ENCODE measurements at places on chromosomes 4 and X.
A peak's percentile ranks its signal among the peaks of the same experiment; 100 is the strongest.

DNA sequence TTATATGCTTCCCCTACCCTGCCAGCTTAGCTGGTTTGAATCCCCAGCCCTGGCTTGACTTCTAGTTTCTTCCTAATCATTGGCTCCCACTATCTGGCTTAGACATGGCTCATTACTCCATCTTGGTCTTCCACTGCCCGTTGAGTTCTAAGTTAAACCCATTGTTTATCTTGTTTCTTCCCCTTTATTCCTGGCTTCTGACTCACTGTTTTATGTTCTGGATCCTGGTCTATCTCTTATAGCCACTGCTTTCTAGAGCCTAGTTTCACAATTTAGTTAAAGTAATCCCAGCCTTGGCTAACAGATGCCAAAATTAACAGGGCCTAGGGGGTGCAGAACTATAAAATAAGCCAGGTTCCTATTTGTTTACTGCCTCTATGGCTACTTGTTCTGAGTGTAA is 120.9 kb downstream of the ARHGEF9 start:
- DNase-seq: no peak

GRCh38 chr4:20520901-20521300 is 179.4 kb upstream of the PACRGL start:
- DNase-seq: no peak

- DNase-seq: peak; percentile 23
These were observed 26.3 kb downstream of the RTL5 start for GRCh38 chrX:72105436-72105835.

DNA sequence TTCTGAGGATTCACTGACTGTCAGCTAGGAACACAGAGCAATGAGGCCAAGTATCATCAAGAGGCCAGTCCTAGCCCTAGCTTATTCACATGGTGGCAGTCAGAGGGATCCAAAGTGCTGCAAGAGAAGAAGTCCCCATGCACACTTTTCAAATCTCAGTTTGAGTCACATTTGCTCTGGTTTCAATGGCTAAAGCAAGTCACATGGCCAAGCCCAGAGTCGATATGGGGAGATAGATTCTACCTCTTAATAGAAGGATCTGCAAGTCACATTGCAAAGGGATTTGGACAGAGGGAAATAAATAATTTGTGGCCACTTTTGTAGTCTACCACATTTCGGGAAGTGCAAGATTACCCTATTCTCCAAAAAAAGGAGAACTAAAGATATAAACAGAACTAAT is 3.7 kb upstream of the LCORL start:
- peak; percentile 74 for DNase-seq

DNA sequence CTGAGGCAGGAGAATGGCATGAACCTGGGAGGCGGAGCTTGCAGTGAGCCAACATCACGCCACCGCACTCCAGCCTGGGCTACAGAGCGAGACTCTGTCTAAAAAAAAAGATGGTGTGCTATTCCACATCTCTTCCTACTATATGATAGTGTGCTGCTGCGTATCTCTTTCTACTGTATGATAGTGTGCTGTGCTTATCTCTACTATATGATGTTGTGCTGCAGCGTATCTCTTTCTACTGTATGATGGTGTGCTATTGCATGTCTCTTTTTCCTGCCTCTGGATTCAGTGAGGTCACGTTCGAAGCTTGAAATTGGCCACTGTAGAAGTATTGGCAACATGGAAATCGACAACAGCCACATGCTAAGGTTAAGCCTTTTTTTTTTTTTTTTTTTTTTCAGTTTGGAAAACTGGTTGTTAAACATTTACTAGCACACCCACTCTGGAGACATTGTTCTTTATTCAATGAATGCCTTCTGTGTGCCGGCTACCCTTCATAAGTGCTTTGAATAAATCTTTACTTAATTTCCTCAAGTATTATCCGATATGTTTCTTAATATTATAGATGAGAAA is 31.0 kb downstream of the ARFIP1 start:
- DNase-seq: no peak

- no peak for DNase-seq
These were observed 236.4 kb upstream of the HHIP start for GRCh38 chr4:144409525-144409924.

DNA sequence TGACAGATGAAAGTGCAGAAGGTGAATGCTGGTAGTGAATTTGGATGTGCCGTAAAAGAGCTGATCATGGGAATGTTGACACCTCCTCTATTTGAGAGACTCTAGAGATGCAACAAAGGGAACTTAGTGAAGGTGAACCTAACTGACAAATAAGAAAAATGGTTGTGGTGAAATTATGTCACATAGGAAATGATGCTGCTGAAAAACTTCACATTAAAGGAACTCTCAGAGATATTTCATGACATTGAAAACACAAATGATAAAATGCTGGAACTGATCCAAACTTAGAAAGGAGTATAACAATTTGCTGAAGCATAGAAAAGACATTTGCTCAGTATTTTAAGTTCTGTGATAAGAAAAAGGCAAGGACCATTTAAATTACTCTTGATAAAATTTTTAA is 31.9 kb downstream of the MGAT4D start:
- no peak for DNase-seq

- peak; percentile 35 for DNase-seq
These were observed 53.3 kb downstream of the AR start for GRCh38 chrX:67596839-67597790.

DNA sequence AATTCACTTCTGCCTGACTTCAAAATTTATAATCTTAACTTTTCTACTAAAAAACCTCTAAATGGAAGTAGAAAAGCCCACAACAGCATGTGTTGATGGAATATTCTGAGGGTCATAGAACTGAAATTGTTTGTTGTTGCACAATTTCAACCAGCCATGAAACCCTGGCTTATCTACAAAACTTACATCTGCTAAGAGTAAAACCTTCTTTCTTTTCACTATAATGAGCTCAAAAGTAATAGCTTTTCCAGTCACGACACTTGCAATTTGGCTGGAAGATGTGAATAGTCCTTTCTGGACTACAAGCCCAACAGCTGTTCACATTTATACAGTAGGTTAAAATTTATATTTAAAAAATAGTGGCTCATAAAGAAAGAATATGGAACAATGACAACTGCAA is 250.0 kb downstream of the GPAT3 start:
- DNase-seq: no peak

DNA sequence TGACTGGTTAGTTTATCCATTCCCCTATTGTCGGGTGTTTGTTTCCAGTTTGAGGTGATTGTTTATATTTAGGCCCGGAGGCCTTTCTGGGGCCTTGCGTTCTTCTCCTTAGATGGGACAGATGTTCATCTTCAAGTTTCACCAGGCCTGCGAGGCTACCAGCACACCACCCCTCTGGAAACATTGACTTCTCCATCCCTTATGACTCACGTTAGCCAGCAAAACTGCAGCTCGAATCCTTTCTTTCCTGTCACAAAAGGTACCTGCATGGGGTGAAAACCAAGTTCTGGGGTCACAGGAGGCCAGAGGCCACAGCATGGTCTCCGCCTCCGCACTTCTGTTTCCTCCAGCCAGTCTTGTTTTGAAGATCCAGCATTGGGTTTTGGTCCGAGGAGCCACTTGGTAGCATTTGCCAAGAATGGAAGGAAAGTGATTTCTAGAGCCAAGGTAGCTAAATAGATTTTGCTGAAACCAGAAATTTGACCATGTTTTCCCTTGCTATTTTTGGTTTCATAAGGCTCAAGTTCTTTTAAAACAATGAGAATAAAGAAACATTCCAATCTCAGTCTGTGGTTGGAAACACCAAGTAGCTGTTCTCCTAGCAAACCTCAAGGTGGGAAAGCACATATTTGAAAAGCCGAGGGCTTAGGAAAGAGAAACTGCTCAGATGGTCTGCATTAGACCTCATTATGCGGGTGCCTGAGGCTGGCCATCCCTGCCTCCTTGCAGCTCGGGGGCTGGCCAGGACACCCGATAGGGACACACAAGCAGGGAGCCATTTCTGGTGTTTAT is 5.6 kb downstream of the NYX start:
- no peak for DNase-seq

GRCh38 chr4:139851639-139852038 is 186.0 kb downstream of the MGST2 start:
- no peak for DNase-seq

GRCh38 chr4:182255441-182256190 is 12.4 kb downstream of the TENM3 start:
- DNase-seq: no peak

GRCh38 chrX:39551762-39552161 is 546.0 kb downstream of the BCOR start:
- peak; percentile 2 for DNase-seq

- DNase-seq: no peak
These were observed 151.6 kb downstream of the GRID2 start for GRCh38 chr4:92455329-92455839.

- DNase-seq: no peak
These were observed 5.4 kb downstream of the STBD1 start for GRCh38 chr4:76311896-76312331.

DNA sequence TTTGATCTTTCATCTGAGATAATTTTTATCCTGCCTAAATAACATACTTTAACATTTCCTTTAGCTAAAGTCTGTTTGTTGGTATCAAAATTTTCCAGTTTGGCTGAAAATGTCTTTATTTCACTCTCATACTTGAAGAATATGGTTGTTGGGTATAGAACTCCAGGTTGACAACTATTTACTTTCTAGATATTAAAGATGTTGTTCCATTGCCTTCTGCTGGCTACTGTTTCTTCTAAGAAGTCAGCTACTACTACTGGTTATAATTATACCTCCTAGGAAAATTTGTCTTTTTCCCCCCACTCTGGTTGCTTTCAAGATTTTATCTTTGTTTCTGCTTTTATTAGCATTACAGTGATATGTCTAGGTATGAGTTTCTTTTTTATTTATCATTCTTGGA is 75.7 kb downstream of the SH3RF1 start:
- DNase-seq: no peak

DNA sequence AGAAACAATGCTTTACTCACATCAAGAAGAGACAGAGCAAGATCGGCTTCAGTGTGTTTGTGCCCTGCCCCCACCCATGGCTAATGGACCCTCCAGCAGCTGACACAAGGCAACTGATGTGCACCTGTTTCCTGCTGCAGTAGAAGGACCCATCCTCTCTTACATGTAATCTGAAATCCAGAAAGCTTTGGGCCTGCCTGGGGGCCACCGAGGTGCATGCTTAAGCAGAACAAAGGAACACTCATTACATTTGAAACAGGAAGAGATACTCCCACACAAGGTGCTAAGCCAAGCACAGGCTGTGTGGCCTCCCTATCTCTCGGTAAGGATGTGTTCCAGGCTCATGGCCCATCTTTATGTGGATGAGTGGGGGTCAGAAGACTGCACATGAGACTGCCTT is 338.0 kb downstream of the SPOCK3 start:
- no peak for DNase-seq

GRCh38 chrX:67545036-67545821 is 1.4 kb downstream of the AR start:
- no peak for DNase-seq

Measured in inflammatory macrophage treated with lipopolysaccharide for 4 hours (primary cell).